ENCODE measurements at places on chromosomes 16 and 17. TPM values are rescaled to one million over a fixed set of nuclear protein-coding genes. Genes with fewer than 3 reads are reported as not detected.

- H3K4me1 ChIP-seq, result peaks cover 6% of the 10 kb centered on the region
- no peaks in the 10 kb centered on the region for H3K27me3 ChIP-seq
- H3K27ac ChIP-seq, result no peak overlapping the region
- H3K36me3 ChIP-seq, result no peaks in the 10 kb centered on the region
Observed at GRCh38 chr16:1929105-1929504, 10.9 kb upstream of the HS3ST6 start.

DNA sequence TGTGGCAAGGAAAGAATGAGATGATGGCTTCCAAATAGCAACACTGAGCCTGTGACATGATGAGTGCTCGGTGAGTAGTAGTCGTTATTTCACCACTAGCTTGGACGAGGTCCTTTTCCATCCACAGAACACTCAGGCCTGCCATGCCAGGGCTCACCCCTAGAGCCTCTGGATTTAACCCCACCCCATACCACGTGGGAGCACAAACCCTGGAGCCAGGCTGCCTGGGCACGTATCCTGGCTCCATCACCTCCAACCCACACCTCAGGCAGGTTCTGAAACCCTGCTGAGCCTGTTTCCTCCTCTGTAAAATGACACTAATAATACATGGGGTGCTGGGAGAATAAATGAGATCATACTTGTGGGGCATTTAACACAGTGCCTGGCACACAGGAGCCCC is 192.4 kb downstream of the KATNIP start:
- DNase-seq, result no peak
- peaks cover 13% of the 10 kb centered on the region for H3K4me1 ChIP-seq
- H3K27ac ChIP-seq, result no peak overlapping the region
- H3K4me3 ChIP-seq, result no peak overlapping the region
- H3K27me3 ChIP-seq, result no peaks in the 10 kb centered on the region

DNA sequence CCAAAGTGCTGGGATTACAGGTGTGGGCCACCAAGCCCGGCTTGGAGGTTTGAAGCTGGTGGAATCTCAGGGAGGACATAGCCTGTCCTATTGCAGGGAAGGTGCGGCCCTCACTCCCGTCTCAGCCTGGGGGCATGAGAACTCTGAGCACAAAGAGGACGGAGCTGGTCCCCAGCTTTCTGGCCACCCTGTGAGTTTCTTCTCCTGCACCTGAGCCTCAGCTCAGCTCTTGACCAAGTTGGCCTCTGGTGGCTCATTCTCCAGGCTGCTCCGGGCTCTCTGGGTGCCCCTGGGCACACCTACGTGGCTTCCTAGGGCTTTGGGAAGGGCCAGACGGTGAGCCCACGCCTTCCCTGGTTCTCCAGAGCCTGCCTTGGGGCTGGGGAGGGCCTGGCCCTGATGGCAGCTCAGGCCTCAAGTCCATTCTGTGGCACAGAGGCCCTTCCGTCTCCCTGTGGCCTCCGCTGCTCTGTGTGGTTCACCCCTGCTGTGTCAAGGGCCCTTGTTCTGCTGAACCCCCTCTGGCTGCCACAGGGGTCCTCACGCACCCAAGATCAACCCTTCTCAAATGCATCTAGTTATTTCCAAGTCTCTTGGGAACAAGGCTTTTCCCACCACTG is 6.9 kb upstream of the FASN start:
- no peaks in the 10 kb centered on the region for H3K36me3 ChIP-seq
- no peak for DNase-seq
- H3K4me3 ChIP-seq, result no peak overlapping the region
- H3K27ac ChIP-seq, result no peak overlapping the region
- no peaks in the 10 kb centered on the region for H3K27me3 ChIP-seq

The ACSM5 gene
- not detected for total RNA-seq

The CHD9NB gene
- 3.3 TPM for total RNA-seq
